ENCODE measurements at places on chromosomes 2 and 18. TPM values are rescaled to one million over a fixed set of nuclear protein-coding genes. Genes with fewer than 3 reads are reported as not detected.

Gene COL3A1
- 51.8 TPM for total RNA-seq

DNA sequence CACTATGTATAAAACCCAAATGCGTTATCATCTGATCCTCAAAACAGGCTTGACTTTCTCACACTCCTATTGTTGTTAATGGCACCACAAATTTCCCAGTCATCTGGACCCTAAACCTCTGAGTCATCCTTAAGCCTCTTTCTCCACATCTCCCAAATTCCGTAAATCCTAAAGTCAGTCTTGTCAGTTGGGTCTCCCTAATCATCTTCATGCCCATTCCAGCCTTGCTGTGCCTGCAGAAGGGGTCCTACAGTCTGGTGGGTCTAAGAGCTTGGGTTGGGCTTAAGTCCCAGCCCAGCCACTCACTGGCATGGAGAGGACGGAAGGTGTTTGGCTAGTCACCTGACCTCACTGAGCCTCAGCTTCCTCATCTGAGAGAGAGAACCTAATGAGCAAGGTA lies 265.1 kb upstream of the SIX3 start:
- no peak for DNase-seq

DNA sequence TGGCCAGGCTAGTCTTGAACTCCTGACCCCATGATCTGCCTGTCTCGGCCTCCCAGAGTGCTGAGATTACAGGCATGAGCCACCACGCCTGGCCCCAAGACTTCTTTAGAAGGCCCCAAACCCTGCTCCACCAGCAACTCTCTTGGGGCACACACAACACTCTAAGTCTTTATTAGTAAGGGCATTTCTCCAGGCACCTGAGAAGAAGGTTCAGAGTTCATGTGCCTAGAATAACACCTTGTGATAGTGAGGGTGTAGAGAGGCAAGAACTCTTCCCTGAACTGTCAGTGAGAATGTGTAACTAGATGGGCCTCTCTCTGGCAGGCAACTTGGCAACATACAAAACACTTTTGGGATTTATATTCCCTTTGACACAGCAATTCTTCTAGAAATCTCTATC lies 43.8 kb downstream of the SH2D6 start:
- no peak for DNase-seq

DNA sequence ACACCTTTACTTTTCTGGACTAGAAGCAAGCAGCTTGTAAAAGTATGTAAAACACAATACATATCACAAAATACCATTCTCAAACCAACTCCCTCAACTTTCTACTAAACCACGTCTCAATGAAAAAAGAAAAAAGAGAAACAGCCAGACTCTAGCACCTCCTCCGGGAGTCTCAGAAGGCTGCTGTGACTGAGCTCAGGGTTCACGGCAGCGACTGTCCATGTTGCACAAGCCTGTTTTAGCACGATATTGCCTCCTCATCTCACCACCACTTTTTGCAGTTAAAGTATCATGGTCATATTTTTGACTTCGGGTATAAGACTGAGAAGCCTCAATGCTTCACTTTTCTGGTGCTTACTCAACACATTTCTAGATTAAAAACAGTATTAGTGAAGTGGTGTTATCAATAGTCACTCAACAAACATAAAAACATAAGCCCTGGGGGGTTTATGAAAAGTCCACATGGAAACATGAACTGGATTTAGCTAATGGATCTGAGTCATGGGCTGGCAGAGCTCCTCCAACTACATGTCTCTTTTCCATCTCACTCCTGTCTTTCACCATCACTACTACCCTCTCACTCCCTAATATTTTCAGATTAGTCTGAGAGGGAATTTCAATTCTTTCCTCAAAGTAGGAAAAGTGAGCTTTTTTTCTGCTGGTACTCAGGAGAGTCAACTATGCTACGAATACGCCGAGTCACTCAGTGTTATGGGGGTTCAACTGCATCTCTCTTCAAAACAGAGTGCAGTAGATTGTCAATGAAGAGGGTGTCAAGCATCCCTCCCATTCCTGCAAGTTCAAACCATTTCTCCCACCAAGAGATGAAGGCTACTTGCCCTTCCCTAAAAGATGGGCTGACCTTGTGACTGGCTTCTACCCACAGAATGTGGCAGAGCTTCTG lies 113.7 kb downstream of the OSR1 start:
- no peak for DNase-seq

Gene C1QL2
- total RNA-seq = not detected

Data from left ventricle myocardium superior (tissue), 1 donor.